ENCODE measurements at places on chromosomes 1 and 21.

GRCh38 chr1:232863544-232864275 lies 58.5 kb downstream of the MAP10 start:
- DNase-seq: no peak

GRCh38 chr1:56844545-56845136 lies 10.0 kb upstream of the C8A start:
- peak; percentile 54 for DNase-seq

DNA sequence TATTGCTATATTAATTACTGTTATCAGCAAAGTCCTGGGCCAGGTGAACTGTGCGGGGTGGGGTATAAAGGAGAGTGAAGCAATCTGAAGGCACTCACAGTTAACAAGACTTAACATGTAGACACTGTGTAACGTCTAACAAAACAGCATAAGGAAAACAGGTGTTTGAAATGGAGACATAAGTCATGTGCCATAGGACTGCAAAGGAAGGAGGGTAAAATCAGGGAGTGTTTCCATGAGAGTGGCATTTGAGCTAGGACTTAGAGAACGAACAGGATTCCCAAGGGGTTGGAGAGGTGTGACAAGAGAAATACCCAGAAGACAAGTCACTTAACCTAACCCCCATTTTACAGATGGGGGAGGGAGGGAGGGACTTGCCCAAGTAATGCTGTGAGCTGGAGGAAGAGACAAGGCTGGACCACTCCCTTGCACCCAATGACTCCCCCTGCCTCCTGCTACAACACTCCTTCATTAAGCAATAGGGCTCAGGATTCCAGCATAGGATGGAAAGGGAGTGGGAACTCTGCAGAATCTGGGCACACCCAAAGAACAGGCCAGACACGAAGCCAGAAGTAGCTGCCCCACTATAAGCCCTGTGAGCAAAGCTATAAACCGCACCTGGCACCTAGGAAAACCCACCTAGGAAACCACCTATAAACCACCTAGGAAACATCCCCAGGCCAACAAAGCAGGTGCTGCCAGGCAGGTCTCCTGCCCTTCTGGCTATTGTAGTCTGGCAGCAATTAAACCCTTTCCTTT lies 6.6 kb downstream of the PEF1 start:
- peak; percentile 69 for DNase-seq

DNA sequence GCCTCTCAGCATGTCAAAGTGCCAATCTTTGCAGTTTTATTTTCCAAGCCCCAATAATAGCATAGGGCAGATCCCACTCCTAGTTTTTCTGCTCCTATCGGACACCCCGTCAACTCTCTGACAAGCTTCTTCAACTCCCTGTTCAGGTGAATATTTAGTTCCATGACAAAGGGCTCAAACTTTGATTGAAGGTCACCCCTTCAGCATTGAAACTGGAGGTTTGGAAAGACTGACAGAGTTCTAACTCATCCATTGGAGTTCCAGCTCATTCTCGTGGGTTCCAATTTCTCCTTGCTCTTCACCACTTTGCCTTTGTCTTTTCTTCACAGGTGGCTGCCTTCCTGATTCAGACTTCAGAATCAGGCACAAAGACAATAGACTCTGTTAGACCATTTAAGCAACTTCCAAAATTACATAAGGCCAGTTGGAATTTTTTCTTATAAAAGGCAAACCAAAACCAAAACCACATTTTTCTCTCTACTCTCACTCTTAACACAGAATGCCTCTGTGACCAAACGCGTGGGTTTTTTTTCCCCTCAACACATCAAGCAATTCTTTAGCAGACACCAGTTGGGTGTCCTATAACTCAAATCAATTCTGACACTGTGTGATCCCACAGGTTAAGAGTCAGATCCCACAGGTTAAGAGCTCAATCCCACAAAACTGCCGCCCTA lies 169.3 kb upstream of the USP25 start:
- no peak for DNase-seq

DNA sequence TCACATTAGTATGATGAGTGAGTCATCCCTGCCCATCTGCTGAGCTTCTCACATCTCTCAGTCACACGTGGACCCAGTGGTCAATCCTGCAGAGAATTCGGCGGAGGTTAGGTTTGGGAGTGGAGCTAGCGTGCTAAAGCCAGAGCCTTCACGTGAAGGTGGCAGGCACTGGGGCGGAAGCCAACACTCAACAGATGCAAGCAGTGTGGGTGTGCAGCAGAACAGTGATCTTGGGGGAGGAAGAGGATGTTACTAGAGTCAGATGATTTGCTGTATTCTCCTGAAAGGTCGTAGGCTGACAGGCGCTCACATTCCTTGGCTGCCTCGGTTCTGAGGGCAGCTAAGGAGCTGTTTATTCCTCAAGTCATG lies 6.7 kb downstream of the C1orf115 start:
- no peak for DNase-seq

DNA sequence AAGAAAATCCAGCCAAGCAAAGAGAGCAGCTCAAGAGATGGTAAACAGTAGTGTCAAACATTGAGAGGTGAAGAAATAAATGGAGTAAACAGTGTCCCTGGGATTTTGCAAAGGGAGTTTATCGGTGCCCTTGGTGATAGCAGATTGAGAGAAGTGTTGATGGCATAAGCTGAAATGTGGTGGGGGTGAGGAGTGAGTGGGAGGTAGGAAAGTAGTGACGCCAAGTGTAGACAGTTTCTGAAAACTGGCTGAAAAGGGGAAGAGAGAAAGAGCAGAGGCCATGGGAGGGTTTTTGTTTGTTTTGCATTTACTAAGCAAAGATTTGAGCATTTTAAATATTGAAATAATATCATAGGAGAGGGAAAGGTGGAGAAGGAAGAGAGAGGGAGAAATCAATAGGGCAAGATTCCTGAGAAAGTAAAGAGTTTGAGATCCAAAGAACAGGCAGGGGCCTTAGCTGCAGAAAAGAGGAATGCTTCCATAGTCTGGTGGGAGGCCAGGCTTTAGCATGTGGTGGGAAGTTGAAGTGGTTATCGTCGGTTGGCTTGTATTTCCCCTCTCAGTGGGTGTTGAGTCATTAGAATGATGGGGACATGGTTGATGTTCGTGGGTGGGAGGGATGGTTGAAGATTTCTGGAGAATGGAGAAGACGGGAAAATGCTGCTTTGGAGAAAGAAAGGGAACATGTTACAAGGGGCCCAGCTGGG lies 26.8 kb upstream of the RASAL2 start:
- no peak for DNase-seq

DNA sequence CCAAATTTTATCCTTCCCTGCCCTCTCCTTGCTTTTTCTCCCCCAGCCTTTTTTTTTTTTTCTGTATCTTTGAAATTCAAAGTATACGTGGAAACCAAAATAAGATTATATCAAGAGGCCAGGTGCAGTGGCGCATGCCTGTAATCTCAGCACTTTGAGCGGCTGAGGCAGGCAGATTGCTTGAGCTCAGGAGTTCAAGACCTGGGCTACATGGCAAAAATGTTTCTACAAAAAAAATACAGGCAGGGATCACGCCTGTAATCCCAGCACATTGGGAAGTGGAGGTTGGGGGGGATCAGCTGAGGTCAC lies 6.6 kb upstream of the PRCC start:
- no peak for DNase-seq

DNA sequence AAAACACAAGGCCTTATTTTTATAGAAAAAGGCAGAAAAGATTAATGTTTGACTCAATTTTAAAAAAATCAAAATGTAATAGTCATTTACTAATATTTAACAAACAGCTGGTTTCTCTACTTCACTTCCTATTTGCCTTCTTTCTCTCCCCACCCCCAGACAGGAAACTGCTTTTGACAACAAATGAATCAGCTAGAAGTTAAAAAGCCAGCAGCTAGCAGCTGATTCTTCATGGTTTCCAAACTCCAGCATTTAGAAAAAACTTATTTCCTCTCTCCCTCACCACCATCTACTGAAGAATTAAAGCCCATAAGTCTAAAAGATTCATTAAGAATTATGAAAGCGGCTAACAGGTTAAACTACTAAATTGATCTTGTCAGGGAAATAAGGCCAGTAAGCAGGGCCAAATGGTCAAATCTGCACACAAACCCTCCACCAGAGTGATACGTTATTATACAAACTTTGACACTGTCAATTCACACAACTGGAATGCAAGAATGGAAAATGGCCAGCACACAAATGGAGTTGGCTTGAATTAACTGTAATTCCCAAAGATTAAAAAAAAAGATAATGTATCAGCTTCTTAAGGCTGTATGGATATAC lies 4.0 kb downstream of the WDR26 start:
- no peak for DNase-seq

- no peak for DNase-seq
Measured at GRCh38 chr21:17082843-17083483, 429.9 kb upstream of the CXADR start.

GRCh38 chr1:55064861-55065263 lies 25.5 kb downstream of the PCSK9 start:
- peak; percentile 20 for DNase-seq

GRCh38 chr1:207670997-207671396 lies 26.1 kb downstream of the CR1L start:
- no peak for DNase-seq

DNA sequence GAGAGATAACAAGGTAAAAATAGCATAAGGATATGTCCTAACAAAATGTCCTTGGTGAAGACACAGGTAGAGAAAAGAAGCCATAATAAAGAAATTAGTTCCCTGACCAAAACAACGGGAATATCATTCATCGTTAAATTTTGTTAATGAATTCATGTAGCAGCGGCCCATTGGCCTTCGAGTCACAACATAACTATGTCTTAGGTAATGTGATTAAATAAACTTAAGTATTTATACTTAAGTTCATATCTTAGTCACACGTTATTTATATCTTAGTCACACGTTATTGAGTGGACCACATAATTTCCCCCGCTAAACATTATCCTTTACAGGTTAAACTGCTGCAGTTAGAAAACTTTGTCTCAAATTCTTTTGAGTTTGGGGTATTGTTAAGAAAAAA lies 1.2 kb downstream of the NEXN start:
- DNase-seq: no peak

Data from NCI-H1105 (cell line).